ENCODE measurements at places on chromosomes 6 and 20.

DNA sequence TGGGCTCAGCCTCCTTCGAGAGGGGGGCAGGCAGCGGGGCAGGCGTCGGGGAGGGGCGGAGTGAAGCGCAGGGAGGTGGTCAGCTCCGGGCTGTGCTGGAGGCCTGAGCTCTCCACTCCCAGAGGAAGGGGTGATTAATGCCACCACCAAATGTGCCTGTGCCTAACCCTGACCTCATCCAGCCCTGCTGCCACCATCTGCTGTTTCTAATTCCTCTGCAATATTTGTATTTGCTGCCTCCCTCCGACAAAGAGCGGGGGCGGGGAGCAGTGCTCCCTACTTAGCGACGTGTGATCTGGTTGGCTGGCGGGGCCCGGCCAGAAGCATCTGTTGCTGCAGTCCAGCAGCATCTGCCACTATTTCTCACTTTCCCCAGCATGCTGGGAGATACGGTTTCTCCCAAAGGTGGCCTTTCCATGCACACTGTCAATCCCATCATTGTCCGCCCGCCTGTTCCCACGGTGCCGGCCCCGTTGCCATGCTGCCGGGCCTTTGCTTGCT is 47.0 kb downstream of the DLL1 start:
- DNase-seq: no peak

- DNase-seq: no peak
Observed at GRCh38 chr20:52619101-52619500, 353.1 kb upstream of the TSHZ2 start.

GRCh38 chr6:54706844-54707605 is 139.5 kb upstream of the FAM83B start:
- DNase-seq: no peak

DNA sequence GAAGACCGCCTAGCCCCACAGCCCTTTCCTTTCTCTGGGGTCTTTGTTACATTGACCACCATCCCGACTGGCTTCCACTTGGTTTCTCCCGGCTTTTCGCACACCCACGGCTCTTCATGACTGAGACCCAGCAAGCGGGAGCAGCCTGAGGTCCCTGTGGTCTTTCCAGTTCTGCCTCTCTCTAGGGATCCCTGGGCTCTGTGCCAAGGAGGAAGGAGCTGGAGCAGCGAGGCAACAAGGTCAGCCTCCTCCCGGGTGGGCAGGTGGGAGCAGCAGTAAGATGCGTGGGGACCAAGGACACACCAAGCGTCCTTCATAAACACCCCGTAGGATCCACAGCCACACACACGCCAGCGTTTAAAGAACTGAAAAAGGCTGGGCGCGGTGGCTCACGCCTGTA is 29.6 kb upstream of the MRGBP start:
- no peak for DNase-seq

DNA sequence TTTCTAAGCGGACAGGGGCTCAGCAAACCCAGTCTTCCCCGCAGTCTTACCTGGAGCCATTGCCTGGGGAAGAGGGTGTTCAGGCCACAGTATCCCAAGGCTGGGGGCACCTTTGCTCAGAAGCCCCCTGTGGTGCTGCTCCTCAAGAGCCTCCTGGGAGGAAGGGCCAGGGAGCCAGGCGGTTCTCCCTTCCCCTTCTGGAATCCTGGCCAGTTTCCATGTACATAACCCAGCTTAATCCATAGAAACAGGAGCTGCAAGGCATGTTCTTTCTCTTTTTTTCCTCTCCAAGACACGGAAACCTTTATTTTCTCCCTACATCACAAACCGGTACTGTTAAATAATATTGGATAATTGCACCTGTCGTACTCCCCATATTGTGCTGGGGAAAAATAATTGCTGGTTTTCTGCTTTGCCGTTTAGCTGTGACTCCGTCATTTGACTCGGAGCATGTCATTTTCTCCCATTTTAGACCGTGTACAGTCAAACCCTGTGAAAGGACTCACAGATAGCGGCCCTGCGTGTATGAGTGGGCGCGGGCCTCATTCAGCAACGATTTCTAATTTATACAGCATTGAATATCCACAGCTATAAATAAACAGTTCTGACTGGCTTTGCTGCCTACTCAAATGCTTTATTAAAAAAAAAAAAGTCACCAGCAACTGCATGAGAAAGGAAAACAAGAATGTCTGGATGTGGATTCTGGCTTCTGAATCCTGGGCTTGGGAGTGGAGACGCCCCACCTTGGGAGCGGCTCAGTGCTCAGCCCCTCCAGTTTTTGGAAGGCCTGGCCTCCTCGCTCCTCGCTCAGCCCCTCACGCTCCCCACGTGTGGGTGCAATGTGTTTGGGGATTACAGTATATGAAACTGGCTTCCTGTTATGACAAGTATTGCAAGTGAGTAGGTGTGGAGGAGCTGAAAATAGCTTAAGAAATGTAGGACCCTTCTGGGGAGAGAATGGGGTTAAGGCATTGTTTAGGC is 67.3 kb downstream of the ADTRP start:
- DNase-seq: no peak

GRCh38 chr20:38878866-38879265 is 47.4 kb upstream of the FAM83D start:
- no peak for DNase-seq

DNA sequence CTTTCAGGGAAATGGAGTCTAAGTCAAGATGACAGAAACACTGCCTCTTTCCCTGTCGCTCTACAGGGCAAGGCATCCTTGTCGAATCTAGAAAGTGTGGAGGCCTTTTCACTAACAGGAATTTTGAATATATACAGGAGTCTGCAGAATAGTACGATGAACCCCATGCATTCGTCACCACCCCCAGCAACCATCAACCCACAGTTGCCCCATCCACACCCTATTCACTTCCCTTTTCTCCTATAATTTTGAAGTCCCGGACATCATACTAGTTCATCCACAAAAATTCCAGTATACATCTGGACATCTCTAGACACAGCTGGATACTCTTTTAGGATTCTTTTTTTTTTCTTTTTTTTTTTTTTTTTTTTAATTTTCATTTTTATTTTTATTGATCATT is 80.7 kb upstream of the RIN2 start:
- DNase-seq: no peak

DNA sequence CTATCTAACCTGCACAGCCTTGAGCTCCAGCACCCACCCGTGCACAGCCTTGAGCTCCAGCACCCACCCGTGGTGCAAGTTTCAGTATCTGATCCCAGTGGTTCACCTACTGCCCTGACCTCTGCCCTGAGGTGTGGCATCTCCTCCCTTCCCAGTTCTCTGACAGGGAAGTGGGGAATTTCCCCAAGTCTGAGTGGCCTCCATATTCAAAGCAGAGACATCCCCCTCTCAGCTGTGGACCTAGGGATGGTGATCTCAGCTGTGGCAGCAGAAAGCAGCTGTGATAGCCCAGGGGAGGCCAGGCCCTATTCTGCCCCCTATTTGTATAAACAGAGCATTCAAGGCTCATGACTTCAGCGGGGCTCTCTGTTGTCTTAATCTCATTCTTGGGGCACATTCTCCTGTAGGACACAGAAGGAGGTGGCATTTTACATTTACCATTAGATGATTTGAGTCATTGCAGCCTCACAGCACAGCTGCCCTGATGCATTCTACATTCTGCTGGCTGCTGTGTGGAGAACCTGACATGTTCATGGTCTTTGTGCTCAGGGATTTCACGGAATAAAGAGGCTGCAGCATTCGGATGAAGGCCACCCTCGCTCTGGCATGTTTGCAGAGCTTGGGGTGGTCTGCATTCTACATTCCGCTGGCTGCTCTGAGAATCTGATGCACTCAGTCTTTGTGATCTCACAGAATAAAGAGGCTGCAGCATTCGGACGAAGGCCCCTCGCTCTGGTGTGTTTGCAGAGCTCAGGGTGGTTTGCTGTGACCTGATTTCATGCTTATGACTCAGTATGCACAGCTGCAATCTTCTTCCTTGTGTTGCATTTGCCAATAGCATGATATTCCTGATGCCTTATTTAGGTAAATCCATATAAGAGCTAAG is 16.9 kb downstream of the GPR31 start:
- DNase-seq: no peak

- peak; percentile 15 for DNase-seq
Observed at GRCh38 chr6:5135788-5136376, 50.7 kb downstream of the PPP1R3G start.

DNA sequence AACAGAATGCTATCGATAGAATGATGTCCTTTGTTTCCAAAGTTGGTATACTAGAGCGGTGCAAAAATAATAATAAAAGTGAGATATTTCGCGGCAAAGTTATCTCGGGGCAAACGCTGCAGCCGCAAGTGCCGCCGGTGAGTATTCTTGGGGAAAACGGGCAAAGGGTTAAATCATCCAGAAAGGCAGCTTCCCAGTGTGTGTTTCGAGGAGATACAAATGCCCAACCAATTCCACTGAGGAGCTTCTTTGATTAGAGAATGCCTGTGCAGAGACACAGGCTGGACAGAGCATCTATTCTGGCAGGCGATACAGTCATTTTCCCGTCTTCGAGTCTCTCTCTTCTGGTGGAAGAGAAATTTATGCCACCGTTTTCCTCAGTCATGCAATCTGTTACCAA is 58.0 kb upstream of the MPC1 start:
- no peak for DNase-seq

- no peak for DNase-seq
Observed at GRCh38 chr6:14412026-14412425, 294.5 kb downstream of the CD83 start.

DNA sequence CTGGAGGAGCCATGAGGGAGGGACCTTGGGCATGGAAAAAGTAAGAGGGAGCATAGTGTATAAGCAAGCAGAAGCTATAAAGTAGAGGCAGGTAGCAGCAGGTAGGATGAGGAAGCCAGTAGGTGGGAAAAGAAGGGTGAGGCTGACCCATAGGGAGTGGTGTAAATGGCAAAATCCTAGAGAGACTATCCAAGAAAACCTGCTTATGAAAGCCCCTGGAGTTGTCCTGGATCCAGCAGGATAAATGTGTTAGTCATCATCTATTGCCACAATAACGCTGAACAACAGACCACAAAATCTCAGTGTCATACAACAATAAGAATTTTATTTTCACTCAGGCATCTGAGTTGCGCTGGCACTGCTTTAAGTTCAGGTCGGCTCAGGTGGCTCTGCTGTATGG is 30.2 kb downstream of the CHD6 start:
- no peak for DNase-seq

GRCh38 chr6:143845033-143845432 is 1.9 kb downstream of the LTV1 start:
- no peak for DNase-seq

- no peak for DNase-seq
Observed at GRCh38 chr6:24283043-24283985, 74.5 kb downstream of the DCDC2 start.

GRCh38 chr6:153437193-153437592 is 306.1 kb upstream of the RGS17 start:
- DNase-seq: no peak

DNA sequence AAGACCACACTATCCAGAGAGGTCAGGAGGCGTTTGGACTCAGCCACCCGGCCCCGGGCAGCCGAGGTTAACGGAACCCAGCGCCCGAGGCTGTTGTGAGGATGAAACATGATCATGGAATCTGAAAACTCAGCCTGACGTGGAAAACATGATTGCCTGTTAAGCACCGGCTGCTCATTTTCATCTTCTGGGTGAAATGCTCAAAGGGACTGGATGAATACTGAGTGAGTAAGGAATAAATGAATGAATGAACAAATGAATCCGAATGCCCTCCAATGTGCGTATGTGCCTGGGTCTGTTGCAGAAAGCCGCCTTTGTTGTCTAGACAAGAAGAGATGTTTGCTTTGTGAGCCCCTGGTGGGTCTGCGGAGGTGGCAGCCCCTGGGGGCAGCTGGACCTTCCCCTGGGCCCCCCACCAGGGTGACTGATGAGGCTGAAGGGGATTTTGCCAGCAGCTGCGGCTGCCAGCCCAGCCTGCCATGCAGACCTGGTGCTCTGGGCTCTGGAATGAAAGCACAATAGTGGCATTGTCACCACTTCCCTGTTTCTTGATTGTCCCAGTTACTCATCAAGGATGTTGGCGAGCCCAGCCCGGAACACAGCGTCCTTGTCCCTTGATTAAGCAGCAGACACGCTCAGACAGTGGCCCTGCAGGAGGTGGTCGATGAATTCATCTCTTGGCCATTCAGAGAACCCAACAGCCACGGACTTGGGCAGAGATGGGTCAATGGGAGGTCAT is 211.1 kb downstream of the ANKRD60 start:
- DNase-seq: no peak

DNA sequence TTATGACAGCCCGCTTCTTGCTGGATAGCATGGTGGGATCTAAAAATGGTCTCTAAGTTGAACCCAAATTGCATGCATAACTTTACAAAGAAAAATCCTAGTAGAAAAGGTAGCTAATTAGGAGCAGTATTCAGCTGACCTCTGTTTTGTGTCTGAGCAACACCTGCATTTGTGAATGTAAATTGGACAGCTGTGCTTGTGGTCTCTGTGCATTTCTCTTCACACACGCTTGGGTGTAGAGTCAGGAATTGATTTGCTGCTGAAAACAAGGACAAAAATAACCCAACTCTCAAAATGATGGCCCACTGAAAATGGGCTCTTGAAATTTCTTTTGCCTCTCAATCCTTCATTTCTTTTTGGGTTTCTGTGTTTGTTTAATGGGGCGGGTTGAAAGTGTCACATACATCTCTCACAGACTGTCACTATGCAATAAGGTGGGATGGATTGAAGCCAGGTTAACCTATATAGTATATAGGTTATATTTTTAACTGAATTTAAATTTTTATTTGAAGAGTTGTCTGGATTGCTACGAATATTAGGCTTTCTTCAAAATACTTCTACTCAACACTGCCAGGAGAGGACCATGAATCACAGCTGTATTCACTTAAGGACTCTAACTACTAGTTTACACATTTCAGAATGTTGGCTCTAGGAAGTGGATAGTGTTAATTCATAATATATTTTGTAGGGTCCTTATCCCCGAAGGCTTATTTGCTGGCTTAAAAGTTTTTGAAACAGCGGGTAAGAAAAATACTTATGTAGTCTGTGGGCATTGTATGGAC is 46.5 kb downstream of the SOBP start:
- no peak for DNase-seq

- DNase-seq: no peak
Observed at GRCh38 chr6:13462458-13463327, 24.7 kb downstream of the GFOD1 start.

DNA sequence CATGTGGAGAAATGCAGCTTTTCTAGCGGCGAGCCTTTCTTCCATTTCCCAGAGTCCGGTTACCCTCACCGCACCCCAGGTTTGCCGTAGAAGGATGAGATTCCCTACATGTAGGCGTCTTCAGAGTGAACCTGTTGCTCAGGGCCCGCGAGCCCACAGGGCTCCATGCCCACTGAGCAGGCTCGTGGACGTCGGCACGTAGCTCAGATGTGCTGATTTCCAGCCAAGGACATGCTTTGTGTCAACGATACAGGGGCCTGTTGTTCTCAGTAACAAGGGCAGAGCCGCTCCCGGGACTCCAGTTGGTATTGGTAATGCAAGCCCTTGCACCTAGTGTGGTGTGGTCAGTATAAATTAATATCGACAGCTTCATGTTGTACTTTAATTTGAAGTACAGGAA is 159.6 kb downstream of the MTHFD1L start:
- DNase-seq: no peak

GRCh38 chr6:63793465-63794137 is 158.0 kb downstream of the PHF3 start:
- no peak for DNase-seq

Data from activated T-helper 1 cell treated with Interleukin-2 at 50 U/mL for 16 hours (primary cell).